ENCODE measurements at places on chromosomes 16 and 17.

DNA sequence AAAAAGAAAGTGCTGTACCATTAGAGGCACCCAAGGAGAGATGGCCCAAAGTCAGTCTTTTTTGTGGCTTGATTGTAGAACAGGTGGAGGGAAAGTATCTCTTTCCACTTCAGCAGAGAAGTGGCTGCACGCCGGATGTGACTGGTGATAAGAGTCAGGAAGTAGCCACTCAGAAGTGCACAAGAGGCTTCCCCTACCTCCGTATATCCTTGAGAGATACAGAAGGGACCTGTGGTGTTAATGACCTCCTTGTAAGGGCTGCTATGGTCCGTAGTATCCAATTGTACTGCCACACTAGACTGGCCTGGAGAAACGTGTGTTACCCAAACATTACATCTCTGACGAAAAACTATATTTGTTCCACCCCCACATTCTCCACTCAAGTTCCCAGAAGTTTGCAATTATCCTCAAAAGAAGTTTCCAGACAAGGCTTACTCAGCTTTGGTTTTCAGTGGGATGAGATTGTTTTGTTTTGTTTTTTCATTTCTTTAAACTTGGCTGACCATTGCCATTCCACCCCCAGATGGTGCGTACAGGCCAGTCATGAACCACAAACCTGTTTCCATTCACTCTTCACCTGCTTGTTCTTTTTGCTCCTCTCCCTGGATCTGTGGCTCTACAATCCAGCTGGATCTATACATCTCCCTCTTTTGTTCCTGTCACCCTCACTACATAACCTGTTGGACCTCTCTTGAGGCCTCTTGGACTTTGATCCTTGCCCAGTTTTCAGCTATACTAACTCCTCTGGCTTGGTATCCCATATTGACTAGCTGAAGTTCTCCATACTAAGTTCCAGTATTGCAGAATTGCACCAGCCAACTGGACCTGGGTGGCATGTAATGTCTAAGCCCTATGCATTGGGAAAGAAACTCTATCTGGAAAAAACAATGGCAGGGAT lies 20.7 kb upstream of the MED13 start:
- DNase-seq: no peak

DNA sequence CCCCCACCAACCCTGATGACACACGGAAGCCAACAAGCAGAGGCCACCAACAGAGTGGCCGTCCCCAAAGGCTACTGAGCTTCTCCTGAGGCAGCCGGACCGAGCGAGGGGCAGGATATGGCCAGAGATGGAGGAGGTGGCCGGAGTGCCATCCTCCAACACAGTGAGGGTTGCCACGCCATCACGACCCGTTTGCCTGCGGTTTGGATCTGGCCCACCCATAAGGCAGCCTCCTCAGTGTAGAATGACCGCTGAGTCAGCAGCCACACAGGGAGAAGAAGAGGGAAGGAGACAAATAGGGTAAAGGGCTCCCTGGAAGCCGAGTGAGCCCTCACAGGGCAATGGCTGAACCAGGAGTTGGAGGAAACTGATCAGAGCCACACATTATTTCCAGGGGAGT lies 13.8 kb downstream of the HNF1B start:
- peak; percentile 41 for DNase-seq

- no peak for DNase-seq
Measured at GRCh38 chr17:39284685-39285084, 58.9 kb upstream of the STAC2 start.

- DNase-seq: peak; percentile 92
Measured at GRCh38 chr16:30902029-30902972, 5.9 kb downstream of the CTF1 start.

DNA sequence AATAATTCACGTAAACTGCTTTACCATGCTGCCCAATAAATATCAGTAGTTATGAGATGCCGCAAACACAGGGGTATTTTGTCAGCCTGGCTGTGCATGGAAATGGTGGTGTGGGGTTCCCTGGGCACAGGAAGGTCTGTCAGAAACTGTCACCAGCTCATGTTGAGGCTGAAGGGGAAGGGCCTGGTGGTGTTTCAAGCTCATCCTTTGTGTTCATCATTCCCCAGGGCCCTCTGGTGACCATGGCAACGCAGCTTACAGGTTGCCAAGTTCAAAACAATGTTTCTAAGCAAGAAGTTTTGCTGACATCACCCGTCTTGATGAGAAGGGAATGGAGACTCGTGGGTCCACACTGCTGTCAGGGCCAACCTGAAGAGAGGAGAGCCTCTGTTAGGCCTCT lies 348.9 kb upstream of the C16orf82 start:
- DNase-seq: no peak

- DNase-seq: no peak
Measured at GRCh38 chr17:22459953-22460350, 767.6 kb downstream of the KCNJ18 start.

GRCh38 chr16:2242598-2242997 lies 6.4 kb downstream of the DNASE1L2 start:
- no peak for DNase-seq

DNA sequence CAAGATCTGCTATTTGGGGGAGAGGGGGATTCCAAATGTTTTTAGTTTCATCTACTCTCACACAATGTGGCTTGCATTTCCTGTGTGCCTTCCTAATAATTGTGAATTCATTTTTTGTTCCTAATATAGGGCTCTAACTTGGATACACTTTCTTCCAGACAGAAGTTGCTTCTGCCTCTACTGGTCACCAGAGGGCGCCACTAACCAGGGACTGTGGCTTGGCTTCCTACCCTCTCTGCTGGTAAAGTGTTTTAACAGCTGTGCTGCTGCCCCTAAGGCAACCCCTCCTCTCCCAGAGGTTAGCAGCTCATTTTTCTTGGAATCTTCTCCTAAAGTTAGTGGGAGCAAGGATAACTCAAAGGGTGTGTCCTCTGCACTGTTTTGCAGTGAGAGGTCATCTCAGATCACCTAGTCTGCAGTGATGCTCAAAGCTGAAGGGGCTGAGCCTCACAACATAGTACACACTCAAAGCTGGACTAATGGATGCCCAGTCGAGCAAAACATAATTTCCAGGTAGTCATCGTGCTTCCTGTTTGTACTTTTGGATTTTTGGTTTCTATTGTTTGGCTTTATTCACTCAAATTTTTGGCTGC lies 5.0 kb upstream of the PRSS54 start:
- DNase-seq: no peak

- no peak for DNase-seq
Measured at GRCh38 chr17:31721291-31722025, 137.6 kb downstream of the COPRS start.

DNA sequence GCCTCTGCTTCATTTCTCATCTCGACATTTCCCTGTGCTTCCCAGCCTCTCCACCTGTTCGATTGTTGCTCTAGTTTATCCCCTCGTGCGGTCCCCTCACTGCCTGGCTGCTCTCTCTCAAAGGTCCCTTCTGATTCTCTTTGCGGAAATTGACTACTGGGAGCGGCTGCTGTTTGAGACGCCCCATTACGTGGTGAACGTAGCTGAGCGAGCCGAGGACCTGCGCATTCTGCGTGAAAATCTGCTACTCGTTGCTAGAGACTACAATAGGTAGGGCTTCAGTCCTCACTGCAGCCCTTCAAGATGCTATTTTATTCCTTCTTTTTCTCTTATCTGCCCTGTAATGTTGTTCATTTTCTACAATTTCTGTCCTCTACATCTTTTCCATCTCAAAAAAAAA lies 39.4 kb downstream of the DNAH2 start:
- DNase-seq: peak; percentile 69

GRCh38 chr16:8299635-8300034 lies 290.7 kb downstream of the TMEM114 start:
- no peak for DNase-seq

DNA sequence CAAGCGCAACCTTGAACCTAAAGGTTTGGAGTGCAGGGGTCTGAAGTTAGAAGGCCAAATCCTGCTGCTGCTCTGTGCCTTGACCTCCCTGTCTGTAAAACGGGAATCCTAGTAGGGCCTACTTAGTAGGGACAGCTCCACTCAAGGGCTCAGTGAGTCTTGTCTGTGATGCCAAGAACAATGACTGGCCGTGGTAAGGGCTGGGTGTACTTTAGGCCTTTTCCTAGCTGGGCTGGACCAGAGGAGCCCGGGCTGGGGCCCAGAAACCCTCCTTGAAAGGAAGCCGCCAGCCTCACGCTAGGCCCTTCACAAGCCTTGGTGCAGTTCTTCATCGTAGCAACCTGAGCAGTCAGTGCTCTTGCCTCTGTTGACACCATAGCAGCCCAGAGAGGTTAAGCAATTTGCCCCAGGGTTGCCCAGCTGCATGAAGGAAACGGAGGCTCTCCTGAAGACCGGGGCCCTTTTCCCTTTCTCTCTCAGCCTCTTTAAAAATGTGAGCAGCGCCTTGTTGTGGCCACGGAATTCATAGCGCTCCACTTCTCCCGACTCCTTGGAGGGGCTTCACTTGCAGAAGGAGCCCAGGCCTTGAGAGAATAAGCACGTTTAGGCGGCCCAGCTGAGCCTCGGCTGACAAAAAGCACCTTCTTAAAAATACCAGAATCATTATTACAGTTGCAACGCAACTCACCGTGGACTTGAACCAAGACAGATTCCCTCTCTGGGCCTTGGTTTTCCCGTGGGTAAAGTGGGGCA lies 4.4 kb downstream of the NECAB2 start:
- DNase-seq: peak; percentile 31

- DNase-seq: no peak
Measured at GRCh38 chr17:6444571-6445335, 498 bp downstream of the PIMREG start.

DNA sequence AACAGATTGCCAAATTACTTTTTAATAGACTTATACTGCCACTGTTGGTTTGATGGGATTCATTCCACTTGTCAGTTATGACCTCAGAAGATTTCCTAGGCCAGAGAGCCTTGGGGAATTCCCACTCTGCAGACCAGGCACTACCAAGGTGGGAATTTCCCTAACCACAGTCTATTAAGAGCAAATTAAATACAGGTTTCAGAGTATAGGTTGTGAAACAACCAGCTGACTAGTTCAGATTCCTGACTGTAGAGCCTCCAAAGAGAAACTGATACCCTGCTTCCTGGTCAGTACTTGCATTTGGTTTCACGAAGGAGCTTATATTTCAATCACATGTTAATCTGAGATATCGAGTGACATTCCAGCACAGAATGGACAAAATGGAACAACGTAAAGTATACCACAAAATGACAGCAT lies 186.5 kb downstream of the STX8 start:
- no peak for DNase-seq

GRCh38 chr17:63185420-63185819 lies 219.4 kb downstream of the TANC2 start:
- DNase-seq: no peak

GRCh38 chr16:31430380-31431052 lies 2.4 kb upstream of the COX6A2 start:
- no peak for DNase-seq

GRCh38 chr16:68452176-68452575 lies 3.9 kb upstream of the SMPD3 start:
- no peak for DNase-seq

DNA sequence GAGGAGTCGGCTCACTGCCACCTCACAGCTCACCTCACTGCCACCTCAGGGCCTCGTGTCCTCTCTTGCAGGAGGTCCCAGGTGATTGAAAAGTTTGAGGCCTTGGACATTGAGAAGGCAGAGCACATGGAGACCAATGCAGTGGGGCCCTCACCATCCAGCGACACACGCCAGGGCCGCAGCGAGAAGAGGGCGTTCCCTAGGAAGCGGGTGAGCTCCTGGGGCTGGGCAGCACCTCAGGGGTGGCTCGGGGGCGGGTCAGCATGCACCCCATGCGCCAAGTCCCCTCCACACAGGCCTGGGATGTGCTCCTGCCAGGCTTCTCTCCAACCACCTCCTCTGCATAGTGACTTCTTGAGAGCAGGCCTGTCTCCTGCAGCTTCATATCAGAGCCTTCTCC lies 63.6 kb downstream of the PLD6 start:
- DNase-seq: no peak
